NCI-H2029 treated with DMSO at 0.1 percent for 48 hours (cell line): ENCODE measurements at places on chromosomes 11 and 22.

- DNase-seq: no peak
Observed at GRCh38 chr11:2772544-2773031, 72.8 kb upstream of the KCNQ1OT1 start.

- peak; percentile 41 for DNase-seq
Observed at GRCh38 chr11:27401833-27402316, 38.9 kb upstream of the CCDC34 start.

- DNase-seq: peak; percentile 88
Observed at GRCh38 chr11:20000351-20001134, 159.7 kb downstream of the DBX1 start.

DNA sequence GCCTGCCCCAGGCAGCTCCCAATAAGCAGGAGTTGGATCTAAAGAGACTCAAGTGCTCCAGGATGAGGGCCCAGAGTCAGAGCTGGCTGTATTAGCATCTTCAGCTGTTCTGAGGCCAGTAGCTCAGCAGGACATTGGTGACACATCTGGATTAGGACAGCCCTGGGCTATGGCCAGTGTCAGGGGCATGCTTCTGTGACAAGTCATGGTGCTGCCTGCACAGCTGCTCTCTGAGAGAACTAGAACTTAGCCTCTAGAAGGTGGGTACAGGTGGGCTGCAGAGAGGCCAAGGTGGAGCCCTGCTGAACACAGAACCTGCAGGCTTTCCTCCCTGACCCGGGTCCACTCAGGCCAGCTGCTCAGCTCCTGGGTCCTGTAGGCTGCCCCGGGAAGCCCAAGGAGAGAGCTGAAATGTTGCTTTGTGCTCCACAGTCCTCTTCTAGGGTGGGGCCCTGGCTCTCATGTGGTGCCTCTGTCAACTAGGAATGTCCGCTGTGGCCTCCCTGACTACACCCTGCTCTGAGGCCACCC lies 426.9 kb downstream of the SOX6 start:
- no peak for DNase-seq

- DNase-seq: no peak
Observed at GRCh38 chr22:47967831-47968230, 1205.4 kb downstream of the TBC1D22A start.

DNA sequence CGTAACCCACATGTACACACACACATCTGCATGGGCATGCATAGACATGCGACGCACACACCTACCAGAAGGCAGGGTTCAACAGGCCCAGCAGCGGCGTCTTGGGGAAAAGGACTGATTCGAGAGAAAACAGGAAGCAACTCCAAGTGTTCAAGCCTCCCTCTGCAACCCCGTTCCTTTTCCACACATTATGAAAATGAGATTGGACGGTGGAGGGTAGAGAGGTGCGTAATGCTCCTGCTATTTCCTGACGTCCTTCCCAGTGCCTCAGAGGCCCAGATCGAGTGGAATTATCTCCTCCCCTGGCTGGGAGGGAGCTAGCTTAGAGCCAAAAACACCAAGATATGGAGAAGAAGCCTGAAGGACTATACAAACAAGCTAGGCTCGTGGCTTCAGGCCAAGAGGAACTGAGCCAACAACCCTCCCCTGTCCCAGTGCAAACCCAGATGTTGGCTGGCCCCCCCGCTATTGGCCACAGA lies 289.2 kb downstream of the MN1 start:
- peak; percentile 25 for DNase-seq

DNA sequence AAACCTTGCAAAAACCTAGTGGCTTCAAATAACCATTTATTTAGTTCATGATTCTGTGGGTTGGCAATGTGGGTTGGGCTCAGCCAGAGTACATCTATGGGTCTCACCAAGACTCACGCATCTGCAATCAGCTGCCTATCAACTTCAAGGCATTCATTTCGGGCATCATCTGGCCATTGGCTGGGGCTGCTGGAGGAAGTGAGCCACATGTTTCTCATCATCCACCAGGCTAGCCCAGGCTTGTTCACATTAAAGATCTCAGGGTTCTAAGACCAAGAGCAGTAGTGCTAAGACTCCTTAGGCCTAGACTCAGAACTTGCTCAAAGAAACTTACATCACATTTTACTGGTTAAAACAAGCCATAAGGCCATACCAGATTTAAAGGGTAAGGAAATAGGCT lies 478.9 kb upstream of the ARHGAP42 start:
- no peak for DNase-seq

DNA sequence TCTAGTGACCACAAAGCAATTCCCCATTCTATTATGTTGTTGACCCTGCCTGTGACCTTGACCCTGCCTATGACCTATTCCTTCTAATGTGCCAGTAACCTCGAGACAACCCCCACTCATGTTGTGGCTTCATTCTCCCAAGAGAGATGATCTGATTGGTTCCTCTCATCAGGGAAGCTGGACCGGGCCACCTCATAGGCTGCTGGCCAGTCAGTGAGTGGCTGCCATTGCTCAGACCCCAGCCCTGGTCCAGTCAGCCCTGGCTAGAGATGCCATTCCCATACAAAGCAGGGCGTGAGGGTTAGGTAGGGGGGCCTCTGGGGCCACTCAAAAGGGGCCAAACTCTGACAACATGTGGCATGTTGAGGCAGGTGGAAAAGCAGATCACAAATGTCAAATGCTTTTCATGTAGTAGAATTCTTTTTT lies 11.9 kb downstream of the SLC29A2 start:
- DNase-seq: no peak

DNA sequence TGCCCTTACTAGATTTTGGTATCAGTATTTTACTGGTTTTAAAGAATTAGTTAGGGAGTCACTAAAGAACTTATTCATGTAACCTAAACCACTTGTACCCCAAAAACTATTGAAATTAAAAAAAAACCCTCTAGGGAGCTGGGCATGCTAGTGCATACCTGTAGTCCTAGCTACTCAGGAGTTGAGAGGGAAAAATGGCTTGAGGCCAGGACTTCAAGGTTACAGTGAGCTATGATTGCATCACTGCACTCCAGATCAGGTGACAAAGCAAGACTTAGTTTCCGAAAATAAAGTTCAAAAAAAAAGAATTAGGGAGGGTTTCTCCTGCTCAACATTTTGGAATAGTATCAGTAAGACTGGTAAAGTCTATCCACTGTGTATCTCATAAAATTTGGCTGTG lies 364.4 kb upstream of the LUZP2 start:
- DNase-seq: no peak

DNA sequence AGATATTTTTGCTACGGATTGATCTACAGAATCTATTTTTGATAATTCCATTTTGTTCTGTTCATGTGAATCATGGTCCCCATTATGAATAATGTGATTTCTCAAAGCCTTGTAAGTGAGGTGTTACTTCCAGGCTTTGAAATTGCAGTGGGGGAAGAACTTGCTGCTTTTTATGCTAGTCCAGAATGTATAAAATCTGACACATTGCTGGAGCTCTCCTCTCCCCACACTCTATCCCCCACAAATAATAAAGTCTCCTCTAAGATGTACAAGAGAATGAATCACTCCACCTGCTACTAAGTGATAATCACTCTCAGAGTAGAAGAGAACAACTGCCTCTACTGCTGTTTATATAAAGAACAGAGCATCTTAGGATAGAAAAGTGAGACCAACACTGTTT lies 5.9 kb upstream of the RAB6A start:
- no peak for DNase-seq

DNA sequence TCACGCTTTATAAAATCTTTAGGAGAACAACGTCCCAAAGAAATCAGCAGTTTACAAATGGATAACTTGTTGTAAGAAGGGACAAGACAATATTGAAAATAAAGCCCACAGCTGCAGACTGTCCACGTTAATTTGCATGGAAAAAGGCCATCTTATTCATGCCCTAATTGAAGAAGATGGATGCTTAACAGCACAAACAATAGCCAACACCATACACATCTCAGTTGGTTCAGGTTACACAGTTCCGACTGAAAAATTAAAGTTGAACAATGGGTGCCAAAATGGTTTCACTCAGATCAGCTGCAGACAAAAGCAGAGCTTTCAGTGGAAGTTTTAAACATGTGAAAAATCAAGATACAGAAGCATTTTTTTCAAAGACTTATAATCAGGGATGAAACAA lies 314.2 kb downstream of the RAB38 start:
- DNase-seq: no peak

- peak; percentile 43 for DNase-seq
Observed at GRCh38 chr11:33970984-33971466, 79.1 kb upstream of the LMO2 start.

- DNase-seq: no peak
Observed at GRCh38 chr11:11227296-11228085, 125.6 kb downstream of the CSNK2A3 start.

DNA sequence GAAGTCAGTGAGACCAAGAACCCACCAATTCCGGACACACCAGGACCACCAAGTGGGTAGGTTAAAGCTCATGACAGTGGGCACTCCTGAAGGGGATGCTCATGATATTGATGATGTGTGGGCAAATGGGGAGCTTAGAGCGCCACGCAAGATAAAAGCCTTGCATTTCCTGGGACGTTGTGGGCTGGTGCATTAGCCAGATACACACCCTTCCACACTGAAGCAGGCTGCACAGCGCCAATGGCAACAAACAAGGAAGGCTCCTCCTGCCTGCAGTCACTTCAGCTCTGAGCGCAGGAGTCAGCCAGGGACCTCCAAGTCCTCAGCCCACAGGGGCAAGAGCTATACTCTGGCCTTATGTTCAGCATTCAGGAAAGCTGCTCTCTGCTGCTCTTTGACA lies 20.6 kb downstream of the TMEM218 start:
- DNase-seq: no peak

- no peak for DNase-seq
Observed at GRCh38 chr11:86014221-86014620, 54.7 kb downstream of the PICALM start.

- DNase-seq: no peak
Observed at GRCh38 chr11:118699506-118700220, 20.2 kb upstream of the TREH start.

DNA sequence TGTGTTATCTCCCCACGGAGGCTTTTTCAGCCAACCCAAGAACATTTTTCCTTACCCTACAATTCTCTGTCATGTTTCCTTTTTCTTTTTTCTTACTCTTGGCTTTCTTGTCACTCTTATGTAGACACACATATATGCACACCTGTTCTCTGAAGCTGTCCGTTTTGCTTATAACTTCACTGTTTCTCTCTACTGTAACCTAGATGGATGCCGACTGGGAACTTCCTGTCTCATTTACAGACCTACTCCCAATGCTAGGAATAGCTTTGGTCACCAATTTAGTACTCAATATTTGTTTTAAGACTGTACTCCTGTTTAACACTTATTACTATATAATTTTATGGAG lies 9.9 kb upstream of the CASP12 start:
- DNase-seq: no peak

DNA sequence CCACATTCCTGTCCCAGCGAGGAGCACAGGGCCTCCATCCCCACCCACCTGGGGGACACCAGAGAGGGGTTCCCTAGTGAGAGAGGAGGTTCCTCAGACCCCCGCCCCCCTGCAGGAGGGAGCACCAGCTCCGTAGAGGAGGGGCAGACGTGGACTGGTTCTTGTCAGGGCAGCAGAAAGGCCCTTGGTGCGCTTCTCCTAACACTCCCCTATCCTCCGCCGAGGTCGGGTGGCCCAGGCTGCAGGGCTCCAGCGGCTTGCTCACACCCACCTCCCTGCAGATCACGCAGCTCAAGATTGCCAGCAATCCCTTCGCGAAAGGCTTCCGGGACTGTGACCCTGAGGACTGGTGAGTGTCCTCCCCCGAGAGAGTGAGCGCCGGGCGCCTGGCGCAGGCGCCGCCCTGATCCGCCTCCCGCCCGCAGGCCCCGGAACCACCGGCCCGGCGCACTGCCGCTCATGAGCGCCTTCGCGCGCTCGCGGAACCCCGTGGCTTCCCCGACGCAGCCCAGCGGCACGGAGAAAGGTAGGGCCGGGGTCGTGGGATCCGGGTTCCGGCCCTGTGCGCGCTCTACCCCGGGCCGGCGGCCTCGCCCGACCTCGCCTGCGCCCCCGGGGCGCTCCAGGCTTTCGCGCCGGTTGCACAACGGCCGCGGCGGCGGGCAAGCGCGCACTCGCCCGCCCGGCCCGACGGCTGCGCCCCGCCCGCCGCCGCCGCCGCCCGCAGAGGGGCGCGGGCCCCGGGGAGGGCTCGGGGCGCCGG lies 5.1 kb downstream of the TBX1 start:
- DNase-seq: no peak

DNA sequence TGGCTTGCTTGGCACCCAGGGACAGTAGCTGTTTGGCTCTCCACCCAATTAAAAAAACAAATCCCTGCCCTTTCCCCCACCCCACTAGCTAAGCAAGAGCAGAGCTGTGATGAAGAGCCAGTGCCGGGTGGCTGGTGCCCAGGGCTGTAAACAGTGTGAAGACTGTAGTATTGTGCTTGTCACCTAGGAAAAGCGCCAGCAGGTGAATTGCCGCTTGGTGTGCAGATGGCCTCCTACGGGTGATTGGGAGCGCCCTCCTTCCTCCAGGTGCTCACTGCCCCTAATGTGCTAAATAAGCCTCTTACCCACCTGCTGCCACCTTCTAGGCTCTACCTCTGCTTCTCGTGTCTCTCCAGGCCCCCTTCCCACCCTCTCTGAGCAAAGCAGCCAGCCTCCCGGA lies 18.4 kb upstream of the RAPSN start:
- peak; percentile 96 for DNase-seq

DNA sequence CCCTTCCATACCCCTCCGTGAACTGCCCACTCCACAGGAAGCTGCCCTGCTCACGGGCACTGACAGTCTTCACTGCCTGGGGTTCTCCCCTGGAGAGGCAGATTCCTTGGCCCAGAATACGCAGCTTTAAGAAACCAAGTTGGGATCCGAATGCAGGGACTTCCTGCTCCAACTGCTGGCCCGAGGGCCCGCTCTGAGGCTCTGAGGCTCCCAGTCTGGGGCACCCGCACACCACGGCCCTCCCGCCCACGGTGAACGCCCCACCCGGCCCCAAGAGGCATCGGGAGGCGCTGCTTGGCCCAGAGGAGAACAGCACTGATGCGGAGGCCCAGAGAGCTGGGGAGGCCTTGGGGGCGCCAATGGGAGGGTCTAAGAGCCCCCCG lies 42.3 kb downstream of the IGF2 start:
- DNase-seq: no peak

GRCh38 chr11:74720596-74721478 lies 10.4 kb downstream of the CHRDL2 start:
- no peak for DNase-seq

GRCh38 chr11:70112017-70112434 lies 33.9 kb downstream of the ANO1 start:
- no peak for DNase-seq

- no peak for DNase-seq
Observed at GRCh38 chr11:35116762-35117640, 22.0 kb upstream of the CD44 start.

DNA sequence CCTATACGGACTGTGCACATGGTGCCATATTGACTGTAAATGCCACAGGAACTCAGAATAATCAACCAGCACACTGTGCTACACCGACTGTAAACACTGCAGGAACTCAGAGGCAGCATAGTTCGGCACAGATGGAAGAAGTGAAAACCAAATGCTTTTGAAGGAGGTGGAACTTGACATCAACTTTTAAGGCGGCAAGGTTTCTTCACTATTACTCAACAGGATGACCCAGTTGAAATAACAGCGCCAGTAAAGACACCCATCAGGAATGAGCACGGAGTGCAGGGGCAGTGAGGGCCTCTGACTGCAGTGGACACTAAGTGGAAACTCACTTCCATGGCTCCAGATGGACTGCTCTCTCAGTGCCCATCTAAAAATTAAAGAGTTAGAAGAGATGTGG lies 15.7 kb downstream of the TESMIN start:
- DNase-seq: no peak

- DNase-seq: no peak
Observed at GRCh38 chr11:62514151-62514550, 32.5 kb downstream of the AHNAK start.
